ENCODE measurements at places on chromosomes 2 and 18.

DNA sequence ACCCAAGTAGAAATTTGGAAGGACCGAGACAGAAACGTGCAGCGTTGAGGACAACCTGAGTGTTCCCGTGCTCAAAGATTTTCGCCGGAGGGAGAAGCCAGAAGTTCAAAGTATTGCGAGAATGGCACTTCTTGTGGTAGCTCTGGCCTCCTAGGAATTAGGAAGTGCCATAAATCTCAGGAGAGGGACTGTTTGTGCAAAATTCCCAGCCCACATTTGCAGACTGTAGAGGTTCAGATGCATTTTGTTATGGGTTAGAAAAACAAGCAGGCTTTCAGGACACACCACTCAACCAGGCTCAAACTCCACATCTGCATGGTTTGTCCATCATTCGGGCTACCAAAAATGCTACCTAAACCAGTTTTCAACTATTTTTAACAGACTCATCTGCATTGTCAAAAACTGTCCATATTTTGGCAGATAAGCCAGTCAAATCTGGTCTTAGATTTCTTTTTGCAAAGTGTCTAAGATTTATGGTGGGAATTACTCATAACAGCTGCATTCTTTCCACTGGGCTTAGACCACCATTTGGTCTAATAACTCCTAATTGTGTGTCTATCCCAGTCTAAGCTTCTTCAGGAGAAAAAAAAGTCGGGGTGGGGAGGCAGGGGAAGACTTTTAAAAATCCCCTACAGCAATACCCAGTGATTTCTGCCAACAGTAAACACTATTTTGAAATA lies 422.9 kb downstream of the ARHGAP15 start:
- DNase-seq: no peak

- DNase-seq: no peak
These were observed 202.5 kb downstream of the LRRTM1 start for GRCh38 chr2:80102026-80102425.

- no peak for DNase-seq
These were observed 499.8 kb upstream of the GCFC2 start for GRCh38 chr2:76210551-76210950.

DNA sequence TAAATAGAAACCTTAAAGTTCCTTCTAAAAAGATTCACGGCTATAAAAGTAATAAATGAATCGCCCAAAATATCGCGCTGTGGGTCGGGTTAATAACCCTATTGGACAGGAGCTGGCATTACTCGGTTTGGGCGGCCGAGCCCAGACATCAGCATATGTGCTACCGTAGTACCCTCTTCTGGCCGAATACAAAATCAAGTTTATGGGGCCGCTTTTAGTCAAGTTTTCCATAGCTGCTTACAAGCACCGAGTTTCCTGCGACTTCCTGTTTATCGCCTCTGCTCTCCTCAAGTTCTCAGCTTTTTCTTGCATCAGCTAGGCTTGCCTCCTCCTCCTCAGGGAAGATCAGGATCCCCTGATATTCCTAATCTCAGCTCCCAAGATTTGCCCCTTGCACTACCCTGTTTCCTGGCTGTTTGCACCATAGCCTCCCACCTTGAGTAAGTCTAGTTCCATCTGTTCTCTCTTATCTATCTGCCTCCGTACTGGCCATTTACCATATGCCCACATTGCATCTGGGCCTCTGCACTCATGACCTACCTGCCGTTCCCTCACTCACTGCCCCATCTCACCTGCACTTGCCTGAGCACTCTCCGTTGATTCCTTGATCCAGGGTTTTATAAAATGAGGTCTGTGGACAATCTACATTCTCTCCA lies 56.1 kb downstream of the SLC35F5 start:
- peak; percentile 22 for DNase-seq

- no peak for DNase-seq
These were observed 95.0 kb downstream of the TGFA start for GRCh38 chr2:70458661-70459060.

DNA sequence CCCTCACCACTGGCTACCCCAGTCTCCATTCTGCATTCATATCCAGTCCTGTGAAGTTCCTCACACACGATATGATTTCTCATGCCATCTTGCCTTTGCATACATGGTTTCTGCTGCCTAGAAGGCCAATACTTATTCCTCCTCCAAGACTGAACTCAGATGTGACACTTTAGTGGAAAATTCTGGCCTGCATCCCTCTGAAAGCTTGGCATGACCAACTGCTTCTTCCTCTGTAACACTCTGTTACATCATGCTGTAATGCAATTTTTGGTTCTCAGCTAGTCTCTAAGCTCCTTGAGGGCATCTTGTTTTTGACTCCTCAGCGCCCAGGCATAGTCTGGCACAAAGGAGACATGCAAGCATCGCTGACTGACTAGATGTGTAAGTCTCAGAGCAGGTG lies 12.6 kb downstream of the FAM161A start:
- no peak for DNase-seq

GRCh38 chr2:43826305-43827250 lies 12.1 kb downstream of the ABCG5 start:
- DNase-seq: no peak

DNA sequence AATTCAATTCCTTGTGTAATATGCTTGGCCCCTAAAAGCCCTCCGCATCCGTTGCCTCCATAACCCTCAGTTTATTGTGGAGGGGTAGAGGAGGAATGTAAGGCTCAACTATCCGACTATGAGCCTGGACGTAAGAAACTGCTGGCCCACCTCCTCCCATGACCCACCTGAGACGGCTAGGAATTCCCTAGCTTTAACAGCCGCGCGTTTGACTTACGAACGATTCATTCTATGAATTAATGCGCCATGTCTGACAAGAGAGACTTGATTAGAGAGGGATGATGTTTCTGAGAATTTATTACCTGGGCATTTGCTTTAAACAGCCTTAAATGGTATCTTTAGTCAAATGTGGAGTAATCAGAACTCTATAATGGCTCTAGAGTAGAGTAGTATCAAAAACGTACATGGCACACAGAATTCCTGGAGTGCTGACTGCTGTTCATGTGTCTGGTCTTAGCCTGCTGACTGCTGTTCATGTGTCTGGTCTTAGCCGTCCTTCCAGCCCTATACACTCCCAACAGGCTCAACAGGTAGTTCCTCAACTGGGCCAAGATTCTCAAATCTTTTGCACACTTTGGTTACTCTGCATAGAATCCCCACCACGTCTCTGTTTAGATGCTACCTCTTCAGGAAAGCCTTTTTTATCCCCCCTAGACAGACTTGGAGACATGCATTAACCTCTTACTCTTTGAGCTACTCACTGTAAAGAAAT lies 899 bp upstream of the GFPT1 start:
- DNase-seq: no peak

All from CD8-positive, alpha-beta memory T cell (primary cell).